ENCODE measurements at places on chromosomes 5 and 9.

DNA sequence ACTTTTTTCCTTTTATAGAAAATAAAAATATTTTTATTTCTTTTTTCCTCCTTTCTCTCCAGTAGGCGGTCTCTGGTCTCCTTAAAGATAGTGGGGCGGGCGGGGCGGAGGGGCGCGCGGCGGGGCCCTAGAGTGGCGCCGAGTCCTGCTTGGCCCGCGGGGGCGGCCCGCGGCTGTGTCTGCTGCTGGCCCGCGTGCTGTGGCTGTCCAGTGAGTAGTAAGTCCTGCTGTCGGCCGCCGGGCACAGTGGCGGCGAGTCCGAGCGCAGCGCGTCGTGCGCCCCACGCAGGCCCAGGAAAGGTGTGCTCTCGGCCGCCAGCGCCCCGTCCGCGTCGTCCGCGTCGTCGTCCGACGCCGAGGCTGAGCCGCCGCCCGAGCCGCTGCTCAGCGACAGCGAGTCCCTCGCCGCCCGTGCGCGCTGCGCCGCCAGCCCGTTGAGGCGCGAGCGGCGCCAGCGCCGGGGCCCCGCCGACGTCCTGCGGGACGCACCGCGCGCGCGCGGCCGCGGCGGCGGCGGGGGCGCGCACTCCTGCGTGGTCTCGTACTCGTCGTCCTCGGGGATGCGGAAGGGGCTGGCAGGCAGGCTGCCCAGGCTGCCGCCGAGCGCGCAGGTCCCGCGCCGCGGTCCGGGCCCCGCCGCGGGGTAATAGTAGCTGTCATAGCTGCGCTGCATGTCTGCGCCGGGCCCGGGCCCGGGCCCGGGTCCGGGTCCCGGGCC lies 52.3 kb downstream of the PSD2 start:
- DNase-seq, result peak; percentile 9

DNA sequence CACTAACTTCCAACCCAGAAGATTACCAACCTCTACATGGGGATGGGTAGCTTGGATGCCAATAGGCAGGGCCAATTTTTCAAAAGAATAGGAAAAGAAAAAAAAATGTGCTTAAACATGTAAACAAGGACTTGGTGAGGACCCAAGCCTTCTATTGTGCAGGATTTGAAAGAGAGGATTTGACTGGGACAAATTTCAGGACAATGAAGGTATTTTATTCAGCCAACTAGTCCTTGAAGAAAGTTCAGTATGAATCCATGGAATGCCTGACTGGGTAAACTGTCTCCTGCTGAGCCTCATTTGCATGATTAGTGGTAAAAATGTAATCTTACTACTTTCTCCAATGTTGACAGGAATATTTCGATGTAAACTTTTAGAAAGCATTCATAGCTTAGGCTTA lies 192.5 kb upstream of the RORB start:
- DNase-seq, result no peak

- DNase-seq, result peak; percentile 67
Observed at GRCh38 chr9:89256642-89257041, 54.4 kb upstream of the CKS2 start.

DNA sequence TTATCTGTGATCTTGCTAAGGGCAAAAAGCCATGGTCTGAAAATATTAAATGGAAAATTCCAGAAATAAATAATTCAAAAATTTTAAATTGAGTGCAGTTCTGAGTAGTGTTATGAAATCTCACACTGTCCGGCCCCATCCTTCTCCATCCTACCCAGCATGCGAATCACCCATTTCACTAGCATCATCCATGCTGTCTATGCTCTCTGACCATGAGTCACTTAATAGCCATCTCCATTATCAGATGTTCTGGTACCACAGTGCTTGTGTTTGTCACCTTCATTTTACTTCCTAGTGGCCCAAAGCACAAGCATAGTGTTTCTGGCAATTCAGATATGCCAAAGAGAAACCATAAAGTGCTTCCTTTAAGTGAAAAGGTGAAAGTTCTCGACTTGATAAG lies 63.3 kb upstream of the SMC5 start:
- DNase-seq, result no peak

DNA sequence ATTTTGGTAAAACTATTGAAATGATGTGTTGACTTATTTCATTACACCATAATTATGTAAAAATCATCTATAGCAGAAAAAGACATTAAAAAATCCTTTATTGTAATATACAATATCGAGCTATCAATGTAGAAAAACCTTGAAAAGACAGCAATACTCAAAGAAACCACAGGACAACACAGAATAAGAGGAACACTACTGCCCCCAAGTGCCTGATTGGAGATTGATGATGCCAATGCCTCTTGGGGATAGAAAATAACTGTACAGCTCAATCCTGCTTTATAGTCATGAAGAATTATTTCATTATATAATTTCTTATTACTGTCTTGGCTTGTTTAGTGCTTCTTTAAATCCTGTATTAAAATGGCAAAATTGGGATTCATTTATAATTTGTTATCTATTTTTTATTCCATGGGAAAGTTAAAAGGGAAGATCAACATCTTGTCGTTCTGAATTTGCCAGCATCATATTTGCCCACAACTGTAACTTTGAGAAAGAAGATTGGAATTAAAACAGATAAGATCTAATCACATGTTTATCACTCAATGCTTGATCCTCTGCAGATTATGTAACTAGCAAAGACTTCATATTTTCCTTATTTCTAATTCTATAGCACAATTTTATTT lies 337.5 kb downstream of the CDH9 start:
- peak; percentile 71 for DNase-seq

- DNase-seq, result no peak
Observed at GRCh38 chr5:138900281-138900965, 25.3 kb upstream of the LRRTM2 start.

- no peak for DNase-seq
Observed at GRCh38 chr9:27536168-27536567, 6.6 kb upstream of the MOB3B start.

DNA sequence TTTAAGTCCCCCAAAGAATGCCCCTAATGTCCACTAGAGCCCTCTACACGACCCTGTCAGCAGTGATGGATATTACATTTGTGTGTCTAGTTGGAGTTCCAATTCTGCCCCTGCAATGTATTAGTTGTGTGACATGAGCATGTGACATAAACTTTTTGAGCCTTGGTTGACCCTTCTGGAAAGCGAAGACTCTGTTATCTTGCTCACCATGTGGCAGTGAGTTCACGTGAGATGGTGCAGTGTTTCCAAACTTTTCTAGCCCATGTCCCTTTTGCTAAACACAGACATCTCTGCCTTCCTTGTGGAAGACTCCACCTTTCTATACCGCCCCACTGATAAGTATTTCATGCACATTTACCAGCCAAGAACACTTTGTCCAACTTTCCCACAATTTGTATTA lies 87.0 kb upstream of the BOD1 start:
- no peak for DNase-seq

DNA sequence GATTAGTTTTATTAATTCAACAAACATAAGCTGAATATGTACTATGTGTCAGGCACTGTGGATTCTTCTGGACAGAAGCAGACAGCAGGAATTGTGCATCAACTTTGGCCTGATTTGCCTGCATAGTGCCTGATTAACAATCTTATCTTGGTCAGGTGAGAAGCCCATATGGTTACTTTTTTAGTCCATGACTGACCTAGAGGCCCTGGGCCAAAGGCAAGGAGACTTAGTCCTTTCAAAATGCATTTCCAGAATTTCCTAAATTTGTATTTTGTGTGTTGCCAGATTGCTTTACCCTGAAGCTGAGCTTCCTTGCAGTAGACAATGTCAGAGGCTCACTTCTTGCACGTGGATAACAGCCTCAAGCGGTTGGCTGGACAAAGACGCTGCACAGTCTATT lies 286.7 kb downstream of the SPOCK1 start:
- DNase-seq, result no peak

- DNase-seq, result no peak
Observed at GRCh38 chr5:120388016-120388781, 75.9 kb upstream of the PRR16 start.

- peak; percentile 55 for DNase-seq
Observed at GRCh38 chr9:123360161-123361085, 4.4 kb downstream of the CRB2 start.

DNA sequence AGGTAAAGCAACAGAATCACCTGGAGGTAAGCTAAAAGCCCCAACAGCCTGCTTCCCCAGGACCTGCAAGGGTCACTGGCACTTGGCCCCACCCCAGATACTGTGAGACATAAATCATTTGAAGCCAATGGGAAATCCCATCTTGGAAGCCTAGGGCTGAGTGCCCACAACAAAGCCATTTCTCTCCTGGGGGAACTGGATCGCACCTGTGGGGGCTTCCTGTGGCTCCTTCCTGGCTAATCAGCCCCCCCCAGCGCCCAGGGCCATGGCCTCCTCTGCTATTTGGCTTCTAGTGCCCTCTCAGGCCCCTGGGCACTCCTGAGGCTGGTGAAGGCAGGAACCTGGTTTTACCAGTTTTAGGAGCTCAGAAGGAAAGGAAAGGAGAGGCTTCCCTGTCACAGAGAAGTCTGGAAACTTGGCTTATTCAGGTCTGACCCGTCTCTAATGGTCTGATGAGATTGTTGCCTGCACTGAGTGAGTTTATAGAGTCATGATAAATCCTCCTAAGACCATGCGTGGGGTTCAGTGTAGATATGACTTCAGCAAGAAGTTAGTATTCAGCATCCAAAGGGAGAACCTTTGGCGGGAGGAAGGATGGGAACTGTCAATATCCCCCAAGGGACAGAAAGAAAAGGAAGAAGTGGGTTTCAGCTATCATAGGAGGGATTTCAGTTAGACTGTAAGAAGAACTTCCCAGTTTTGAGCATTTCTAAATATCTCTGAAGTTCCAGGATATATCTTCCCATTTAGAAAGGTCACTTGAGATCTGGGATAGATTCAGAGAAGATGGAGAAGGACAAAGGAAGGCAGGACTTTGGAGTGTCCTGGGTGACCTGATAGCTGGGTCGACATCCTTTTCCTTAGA lies 1.2 kb downstream of the KCNMB1 start:
- no peak for DNase-seq

- no peak for DNase-seq
Observed at GRCh38 chr5:122022966-122023365, 55.1 kb downstream of the LOX start.

DNA sequence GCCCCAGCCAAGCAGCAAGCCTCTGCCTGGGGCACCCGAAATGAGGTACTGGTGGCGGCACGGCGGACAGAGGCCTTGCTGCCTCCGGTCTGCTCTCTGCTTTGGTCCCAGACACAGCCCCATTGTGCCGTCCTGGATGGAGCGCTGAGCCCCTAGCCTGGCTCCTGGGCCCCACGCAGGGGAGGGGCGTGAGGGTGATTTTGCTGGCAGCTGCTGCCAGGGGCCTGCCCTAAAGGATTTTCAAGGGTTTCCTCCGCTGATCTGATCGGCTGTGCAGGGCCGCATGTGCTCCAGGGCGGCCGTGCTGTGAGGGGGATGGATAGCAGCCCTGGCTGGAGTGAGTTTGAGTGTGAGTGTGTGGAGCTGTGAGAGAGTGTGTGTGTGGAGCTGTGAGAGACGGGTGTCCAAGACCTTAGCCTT lies 1.3 kb downstream of the GPSM1 start:
- DNase-seq, result no peak

DNA sequence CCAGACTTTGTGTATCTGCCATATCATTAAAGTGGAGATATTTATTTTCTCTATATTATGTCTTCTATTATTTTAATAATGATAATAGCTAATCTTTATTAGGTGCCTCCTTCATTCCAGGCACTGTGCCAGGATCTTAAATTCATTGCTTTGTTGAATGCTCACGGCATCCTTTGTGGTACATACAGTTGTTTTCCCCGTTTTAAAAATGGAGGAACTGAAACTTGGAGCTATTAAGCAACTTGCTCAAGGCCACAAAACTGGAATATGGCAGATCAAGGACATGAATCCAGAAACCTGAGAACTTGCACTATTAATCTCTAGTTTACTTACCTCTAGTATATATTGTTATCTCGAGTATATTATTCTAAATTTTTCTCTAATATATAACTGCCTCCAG lies 41.5 kb upstream of the PPP3R2 start:
- no peak for DNase-seq

DNA sequence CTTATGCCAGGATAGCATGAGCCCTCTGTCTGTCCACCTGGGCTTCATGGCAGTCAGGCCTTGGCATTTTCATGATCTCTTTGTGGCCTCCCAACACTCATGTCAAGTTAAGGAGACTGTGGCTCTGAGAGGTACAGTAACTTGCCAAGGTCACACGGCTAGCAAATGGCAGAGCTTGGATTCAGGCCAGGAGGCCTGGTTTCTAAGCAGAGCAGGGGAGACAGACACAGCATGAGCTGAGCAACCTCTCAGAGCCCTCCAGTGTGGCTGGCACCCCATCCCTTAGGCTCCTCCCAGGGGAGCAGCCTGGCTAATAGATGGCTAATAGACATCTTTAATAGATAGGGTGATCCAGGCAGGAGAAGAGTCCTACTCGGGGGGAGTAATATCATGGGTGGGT lies 4.1 kb downstream of the SYNPO start:
- no peak for DNase-seq

- DNase-seq, result no peak
Observed at GRCh38 chr9:27538647-27539046, 9.0 kb upstream of the MOB3B start.

GRCh38 chr5:147290261-147290660 lies 55.4 kb downstream of the STK32A start:
- no peak for DNase-seq

DNA sequence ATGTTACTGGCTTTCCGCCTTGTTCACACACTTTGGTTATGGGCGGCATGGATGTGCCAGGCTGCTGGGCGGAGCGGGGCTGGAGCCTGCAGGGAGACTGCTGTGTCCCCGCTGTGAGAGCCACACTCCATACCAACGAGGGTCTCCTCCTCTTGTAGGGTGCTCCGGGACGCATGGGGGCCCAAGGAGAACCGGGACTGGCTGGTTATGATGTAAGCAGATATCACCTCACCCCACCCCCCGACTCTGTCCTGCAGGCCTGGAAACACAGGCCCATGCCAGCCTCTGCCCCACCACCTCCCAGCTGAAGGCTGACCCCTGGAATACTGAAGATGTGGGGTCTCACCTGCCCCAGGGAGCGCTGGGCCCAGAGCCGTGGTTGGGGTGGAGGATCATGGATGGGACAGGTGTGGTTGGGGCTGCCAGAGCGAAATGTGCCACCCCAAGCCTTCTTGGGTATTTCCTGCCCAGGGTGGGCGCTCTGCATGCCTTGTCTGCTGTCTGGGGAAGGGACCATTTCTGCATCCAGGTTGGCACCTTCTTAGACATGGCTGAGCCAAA lies 39.3 kb upstream of the ORM1 start:
- DNase-seq, result no peak

DNA sequence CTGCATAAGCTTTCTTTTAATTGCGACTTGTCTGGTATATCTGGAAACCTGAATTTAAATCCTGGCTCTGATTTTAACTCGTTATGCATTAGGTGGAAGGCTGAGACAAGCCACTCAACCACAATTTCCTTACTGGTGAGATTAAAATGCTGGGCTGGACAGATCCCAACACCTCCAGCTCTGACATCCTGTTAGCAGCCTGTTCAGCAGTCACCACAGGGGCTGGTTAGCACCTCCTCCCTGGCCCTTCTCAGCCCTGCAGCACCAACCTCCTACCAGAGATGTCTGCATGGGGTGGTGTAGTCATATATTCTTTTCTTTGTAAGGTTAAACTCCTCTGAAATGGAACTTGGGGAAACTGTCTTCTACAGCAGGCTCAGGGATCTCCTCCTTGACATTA lies 156.5 kb upstream of the NFIL3 start:
- no peak for DNase-seq

- no peak for DNase-seq
Observed at GRCh38 chr5:10591159-10591558, 27.3 kb downstream of the ANKRD33B start.

- no peak for DNase-seq
Observed at GRCh38 chr9:104871961-104872527, 55.9 kb downstream of the ABCA1 start.
